Activated CD4-positive, alpha-beta T cell treated with anti-CD3 and anti-CD28 coated beads, Interleukin-2, amount 10 ng/mL, durations not matched to agents 24 days and 14 days (primary cell): ENCODE measurements at places on chromosomes 4 and X. TPM values are rescaled to one million over a fixed set of nuclear protein-coding genes. Genes with fewer than 3 reads are reported as not detected.

TREX2 gene
- total RNA-seq = 1.1 and 1.9 TPM in 2 replicates

SPANXN1 gene
- total RNA-seq = not detected in 2 replicates

GPC3 gene
- total RNA-seq = 0.21 and 0.40 TPM in 2 replicates

SSX1 gene
- total RNA-seq = not detected in 2 replicates

TCEAL6 gene
- total RNA-seq = not detected in 2 replicates

DCX gene
- total RNA-seq = not detected in 2 replicates

P2RY4 gene
- 0.21 and 0.24 TPM in 2 replicates for total RNA-seq

TKTL2 gene
- total RNA-seq = not detected in 2 replicates

UGT8 gene
- total RNA-seq = 0.12 TPM in 1 of 2 replicates, not detected in the other

PLAC8 gene
- 41.2 and 41.4 TPM in 2 replicates for total RNA-seq

AFM gene
- total RNA-seq = not detected in 2 replicates

NSG1 gene
- 0.09 and 0.44 TPM in 2 replicates for total RNA-seq

ADRA2C gene
- total RNA-seq = not detected in 2 replicates
